ENCODE measurements at places on chromosomes 16 and 17.

GRCh38 chr16:75202069-75202590, 4.8 kb downstream of the CTRB2 start:
- no peak for DNase-seq

GRCh38 chr17:78993981-78994671, 14.4 kb upstream of the LGALS3BP start:
- DNase-seq: no peak

DNA sequence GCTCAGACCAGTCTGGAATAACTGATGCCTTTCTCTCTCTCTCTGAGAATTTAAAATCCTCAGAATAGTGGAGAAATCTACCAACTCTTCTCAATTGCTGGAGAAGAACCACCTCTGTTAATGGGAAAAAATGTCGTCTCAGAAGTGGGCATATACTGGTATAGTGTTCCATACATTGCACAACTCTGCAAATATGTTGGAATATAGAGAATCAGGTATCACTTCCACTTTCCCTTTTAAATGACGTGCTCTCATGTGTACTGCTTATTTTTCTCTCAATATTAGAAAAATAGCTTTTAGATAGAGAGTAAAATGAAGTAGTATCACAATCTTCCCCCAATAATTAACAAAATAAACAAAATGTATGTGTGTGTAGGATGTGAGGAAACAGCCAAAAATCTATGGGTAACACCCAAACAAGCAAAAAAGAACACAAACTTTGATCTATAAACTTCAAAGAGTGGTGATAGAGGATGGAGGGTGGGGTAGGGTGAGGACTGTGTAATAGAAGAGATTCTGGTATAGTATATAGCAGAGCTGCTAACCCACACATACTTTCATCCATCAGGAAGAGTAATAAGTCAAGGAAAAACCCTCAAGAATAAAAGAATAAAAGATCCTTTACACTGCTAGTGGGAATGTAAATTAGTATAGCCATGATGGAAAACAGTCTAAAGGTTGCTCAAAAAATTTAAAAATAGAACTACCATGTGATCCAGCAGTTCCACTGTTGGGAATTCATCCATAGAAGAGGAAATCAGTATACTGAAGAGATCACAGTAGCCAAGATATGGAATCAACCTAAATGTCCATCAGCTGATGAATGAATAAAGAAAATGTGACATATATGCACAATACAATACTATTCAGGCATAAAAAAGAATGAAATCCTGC, 46.9 kb downstream of the NFATC3 start:
- DNase-seq: no peak

- DNase-seq: no peak
These were observed 216.5 kb downstream of the TMEM114 start for GRCh38 chr16:8373676-8374431.

DNA sequence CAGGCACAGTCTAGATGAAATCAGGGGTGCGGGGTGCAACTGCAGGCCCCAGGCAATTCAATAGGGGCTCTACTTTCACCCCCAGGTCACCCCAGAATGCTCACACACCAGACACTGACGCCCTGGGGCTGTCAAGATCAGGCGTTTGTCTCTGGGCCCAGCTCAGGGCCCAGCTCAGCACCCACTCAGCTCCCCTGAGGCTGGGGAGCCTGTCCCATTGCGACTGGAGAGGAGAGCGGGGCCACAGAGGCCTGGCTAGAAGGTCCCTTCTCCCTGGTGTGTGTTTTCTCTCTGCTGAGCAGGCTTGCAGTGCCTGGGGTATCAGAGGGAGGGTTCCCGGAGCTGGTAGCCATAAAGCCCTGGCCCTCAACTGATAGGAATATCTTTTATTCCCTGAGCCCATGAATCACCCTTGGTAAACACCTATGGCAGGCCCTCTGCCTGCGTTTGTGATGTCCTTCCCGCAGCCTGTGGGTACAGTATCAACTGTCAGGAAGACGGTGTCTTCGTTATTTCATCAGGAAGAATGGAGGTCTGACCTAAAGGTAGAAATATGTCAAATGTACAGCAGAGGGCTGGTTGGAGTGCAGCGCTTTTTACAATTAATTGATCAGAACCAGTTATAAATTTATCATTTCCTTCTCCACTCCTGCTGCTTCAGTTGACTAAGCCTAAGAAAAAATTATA, 1.6 kb downstream of the HBA1 start:
- no peak for DNase-seq

Data from H1 (cell line).